H54 (cell line): ENCODE measurements at places on chromosomes 1 and 21.
A peak's percentile ranks its signal among the peaks of the same experiment; 100 is the strongest.

DNA sequence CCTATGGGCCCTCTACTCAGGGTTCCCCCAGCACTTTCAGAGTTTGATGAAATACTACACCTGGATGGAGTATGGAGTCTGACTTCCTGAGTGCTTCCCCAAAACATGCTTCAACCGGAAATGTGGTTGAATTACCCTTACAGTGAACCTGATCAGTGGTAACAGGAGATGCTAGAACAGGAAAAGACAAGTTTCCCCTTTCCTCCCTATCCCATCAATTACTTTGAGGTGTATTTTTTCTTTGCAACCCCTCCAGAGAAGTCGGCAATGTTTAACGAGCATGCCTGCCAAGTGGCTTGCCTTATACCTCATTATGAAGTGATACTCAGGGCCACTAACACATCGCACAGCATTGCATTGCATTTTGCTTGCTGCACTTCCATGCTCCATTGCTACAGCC lies 7.0 kb downstream of the KRTAP15-1 start:
- DNase-seq = no peak

DNA sequence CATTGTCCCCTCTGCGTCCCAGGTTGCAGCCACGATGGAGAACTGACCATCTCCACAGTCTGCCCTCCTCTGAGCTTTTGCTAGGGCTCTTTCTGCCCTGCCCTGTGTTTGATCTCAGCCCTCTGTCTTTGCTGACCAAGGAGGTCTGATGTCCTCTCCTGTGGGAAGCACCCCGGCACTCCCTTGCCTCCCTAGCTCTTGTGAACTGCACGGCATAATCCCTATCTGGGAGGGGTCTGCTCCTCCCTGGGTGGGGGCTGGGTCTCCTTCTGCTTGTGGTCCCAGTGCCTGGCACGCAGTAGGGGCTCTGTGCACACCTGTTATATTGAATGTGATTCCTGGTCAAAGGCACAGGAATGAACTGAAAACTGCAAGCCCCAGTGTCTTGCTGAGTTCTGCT lies 2.4 kb downstream of the DRAXIN start:
- DNase-seq = no peak

DNA sequence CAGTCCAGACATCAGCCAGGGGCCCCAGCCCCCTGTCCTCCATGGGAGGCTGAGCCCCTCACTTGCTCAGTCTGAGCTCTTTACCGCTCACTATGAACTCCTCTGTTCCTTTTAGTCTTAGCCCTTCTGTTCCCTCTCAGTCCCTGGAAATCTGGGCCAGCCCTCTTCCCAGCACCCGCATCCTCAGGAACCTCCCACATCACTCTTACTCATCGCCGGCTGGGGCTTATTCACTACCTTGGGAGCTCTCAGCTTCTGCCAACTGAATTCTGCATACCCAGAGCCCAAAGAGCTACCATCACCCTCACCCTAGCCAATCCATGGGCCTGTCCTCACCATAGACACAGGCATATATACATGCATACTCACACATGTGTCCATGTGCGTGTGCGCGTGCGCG lies 11.5 kb downstream of the KNCN start:
- DNase-seq = peak; percentile 97

GRCh38 chr1:11055676-11056075 lies 4.1 kb downstream of the SRM start:
- DNase-seq = no peak
